ENCODE measurements at places on chromosomes 1 and 21.
A peak's percentile ranks its signal among the peaks of the same experiment; 100 is the strongest.

DNA sequence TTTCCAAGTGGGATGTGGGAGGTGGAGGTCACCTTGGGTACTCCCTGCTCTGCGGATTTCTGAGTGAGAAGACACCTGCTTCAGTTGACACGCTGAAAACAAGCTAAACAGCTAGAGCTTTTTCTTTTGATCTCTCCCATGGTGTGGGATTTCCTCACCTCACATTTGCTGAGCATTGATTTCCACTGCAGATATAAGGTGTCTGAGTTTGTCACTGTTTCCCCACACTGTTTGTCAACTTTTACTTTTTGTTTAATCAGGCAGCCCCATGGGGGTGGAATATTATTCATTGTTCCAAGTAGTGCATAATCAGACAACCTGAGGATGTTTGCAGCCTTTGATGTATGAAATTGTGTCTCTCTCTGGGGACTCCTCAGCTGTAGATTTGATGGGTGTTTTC is 49.5 kb downstream of the FASLG start:
- DNase-seq: no peak

DNA sequence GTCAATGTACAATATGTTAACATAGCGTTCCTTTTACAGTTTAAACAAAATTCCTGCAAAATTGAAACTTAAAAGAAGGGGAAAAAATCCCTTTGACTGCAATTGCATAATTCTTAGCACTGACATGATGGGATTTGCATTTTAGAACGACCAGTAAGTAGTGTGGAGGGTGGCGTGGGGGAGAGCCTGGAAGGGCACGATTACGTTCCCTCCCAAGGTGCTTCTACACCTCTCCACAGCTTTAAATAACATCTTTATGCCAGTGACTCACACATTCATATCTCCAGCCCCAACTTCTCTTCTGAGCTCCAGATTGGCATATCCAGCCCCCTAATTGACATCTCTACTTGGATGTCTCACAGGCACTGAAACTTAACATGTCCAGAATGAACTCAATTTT is 64.3 kb downstream of the OLFML3 start:
- DNase-seq: no peak

- no peak for DNase-seq
Measured at GRCh38 chr21:38129711-38130110, 127.1 kb upstream of the KCNJ15 start.

DNA sequence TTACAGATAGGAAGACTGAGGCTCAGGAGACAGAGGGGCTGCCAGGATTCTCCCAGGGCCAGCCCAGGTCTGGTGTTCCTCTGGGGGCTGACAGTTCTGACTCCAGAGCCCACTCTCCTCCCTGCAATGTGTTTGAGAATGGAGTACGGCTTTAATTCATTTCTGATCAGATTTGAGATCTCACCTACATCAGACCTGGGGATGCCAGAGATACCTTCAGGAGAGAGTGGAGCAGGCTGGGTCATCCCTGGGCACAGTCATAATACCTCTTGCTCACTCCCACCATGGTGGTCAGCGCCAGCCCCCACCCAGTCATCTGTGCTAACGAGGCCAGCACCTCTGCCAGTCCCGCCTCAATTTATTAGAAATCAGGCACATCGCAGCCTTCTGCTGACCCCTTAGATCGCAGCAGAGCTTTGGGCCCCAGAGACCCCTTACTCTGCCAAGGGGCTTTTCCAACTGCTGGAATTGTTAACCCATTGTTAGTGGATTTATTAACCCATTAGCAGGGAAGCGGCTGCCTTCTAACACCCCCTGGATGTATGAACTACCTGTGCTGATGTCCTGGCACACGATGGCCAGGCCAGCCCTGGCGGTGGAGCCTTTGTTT is 352.1 kb downstream of the MATN1 start:
- DNase-seq: no peak

DNA sequence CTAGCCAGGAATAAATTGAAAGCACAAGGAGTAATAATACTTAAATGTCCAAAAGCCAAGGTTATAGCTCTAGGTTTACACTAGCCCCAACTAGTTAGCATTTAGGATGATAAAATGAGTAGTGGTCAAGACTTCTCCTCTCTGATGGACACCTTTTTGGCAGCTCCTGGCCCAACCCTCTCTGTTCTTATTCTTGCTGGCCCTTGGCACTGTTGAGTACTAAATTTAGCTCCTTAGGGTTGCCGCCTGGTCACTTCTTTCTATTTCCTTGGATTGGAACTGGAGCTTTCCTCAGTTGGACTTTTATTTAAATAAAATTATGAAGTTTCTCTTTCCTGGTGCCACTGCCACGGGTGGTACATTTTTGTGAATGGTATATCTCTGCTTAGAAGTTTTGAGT is 28.3 kb downstream of the ARID1A start:
- no peak for DNase-seq

GRCh38 chr21:34517491-34518245 is 5.7 kb upstream of the KCNE1 start:
- DNase-seq: no peak

- peak; percentile 58 for DNase-seq
Measured at GRCh38 chr1:45512641-45513054, 9.0 kb downstream of the PRDX1 start.

GRCh38 chr1:40432644-40433390 is 17.5 kb upstream of the ZFP69B start:
- DNase-seq: no peak

DNA sequence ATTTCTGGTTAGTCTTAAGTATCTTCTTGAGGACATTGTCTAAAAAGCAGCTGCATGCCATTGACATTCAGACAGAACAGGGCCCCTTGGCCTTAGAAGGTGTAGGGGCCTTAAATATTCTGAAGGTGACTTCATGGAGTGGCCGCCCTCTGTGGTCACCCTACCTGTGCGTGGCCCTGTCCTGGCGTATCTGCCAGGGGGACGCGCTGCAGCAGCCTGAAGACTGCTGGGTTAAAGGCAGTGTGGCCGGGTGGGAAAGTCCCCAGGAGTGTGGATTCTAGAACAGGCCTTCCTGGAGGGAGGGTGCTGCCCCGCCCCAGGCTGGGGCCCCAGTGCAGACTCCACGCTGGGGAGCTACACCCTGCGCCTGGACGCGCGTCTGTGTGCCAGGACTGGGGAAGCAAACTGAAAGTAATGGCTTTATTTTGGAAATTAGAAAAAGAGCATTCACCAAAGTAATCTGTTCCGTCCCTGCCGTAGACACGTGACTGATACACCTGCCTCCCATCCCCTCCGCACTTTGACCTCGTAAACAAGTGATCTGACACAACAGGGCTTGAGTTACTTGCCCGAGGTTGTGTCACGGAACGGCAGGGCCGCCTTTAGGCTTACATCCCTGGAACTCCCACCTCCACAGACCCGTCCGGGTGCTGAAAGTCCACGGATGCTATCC is 1.8 kb downstream of the AGPAT3 start:
- no peak for DNase-seq

DNA sequence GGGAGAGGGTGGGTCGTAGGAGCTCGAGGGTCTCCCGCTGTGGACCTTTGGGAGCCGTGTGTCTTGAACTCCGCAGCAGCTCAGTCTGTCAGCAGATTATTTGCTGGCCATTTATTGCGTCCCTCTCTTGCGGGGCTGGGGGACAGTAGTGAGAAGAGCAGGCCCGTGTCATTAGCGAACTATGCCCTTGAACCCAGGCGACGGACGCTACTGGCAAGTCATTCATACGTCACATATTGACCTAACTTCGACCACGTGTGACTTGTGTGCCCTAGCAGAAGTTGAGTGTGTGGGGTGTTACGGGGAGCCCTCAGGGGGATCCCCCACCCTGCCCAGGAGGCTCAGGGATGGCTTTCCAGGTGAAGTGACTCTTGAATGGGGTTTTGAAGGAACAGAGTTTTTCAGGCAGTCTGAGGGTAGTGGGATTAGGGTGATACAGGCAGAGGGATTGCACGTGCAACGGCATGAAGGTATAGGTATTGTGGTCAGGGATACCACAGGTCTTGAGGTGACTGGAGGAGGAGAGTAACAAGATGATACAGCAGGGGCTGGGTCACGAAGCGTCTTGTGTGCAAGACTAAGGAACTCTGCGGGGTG is 13.0 kb downstream of the RCC1 start:
- no peak for DNase-seq

GRCh38 chr1:173280899-173281660 is 73.9 kb upstream of the TNFSF4 start:
- no peak for DNase-seq

GRCh38 chr1:66929146-66929688 is 4.4 kb downstream of the MIER1 start:
- DNase-seq: no peak

GRCh38 chr1:153548722-153549688 is at the start of gene S100A3:
S100A3 (minus strand) TSS chr1:153549258; CDS start chr1:153548485, 773 bp downstream.
- peak; percentile 79 for DNase-seq

DNA sequence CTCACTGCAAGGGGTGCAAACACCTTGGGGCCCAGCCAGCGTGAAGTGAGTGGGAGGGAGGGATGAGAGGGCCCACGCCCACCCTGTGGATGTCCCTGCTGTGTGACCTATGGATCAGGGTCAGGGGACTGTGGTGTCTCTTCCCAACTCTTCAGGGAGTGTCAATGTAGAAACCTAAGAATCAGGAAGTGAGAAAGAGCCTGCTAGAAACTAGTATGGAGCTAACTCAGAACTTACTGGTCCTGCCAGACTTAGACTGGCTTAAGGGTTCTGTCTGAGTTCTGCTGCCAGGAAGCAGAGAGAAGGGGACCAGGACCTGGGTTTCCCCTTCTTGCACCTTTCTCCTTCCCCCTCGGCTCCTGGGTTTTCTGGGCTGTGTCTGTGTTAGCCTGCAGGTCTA is 1.8 kb upstream of the IL10 start:
- DNase-seq: no peak

DNA sequence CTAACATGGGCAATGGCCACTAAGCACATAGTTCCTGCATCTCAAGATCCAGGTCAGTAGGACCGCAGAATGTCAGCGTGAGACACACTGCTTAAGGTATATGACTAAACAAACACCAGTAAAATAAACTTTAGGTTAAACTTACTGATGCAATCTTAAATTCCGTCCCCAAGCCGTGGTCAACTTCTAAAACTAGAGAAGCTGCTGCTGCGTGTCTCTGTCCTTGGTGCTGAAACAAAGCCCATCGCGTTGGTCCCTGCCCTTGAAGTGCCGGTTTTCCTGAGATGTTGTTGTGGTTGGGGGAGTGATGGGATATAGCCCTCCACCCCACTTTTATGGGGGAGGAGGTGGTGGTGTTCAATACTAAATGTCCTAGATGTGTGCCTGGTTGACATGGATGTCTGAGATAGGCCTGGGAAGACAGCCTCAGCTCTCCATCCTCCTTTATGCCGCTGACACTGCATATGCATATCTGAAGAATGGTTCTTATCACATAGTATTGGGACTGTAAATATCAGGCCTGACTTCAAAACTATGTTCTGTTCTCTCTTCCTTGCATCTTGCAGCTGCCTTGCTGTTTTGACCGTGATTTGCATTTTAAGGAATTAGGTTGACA is 72.0 kb upstream of the KCNA3 start:
- peak; percentile 59 for DNase-seq

- DNase-seq: no peak
Measured at GRCh38 chr21:15763359-15763758, 33.6 kb downstream of the USP25 start.

GRCh38 chr1:30678209-30678608 is 45.2 kb downstream of the MATN1 start:
- no peak for DNase-seq

GRCh38 chr1:39973503-39974135 is 18.7 kb downstream of the MFSD2A start:
- peak; percentile 80 for DNase-seq

- DNase-seq: no peak
Measured at GRCh38 chr1:167518331-167518700, at the start of gene CD247. CD247 (minus strand) TSS chr1:167518529; CDS start chr1:167518465, 64 bp downstream.

GRCh38 chr1:167502192-167502551 is 16.2 kb downstream of the CD247 start:
- no peak for DNase-seq

Measured in femur (tissue), 1 donor.